ENCODE measurements at places on chromosomes 6 and 20. TPM values are rescaled to one million over a fixed set of nuclear protein-coding genes. Genes with fewer than 3 reads are reported as not detected.

- DNase-seq = peak; percentile 92
These were observed 3.7 kb downstream of the AK9 start for GRCh38 chr6:109687271-109687761.

DNA sequence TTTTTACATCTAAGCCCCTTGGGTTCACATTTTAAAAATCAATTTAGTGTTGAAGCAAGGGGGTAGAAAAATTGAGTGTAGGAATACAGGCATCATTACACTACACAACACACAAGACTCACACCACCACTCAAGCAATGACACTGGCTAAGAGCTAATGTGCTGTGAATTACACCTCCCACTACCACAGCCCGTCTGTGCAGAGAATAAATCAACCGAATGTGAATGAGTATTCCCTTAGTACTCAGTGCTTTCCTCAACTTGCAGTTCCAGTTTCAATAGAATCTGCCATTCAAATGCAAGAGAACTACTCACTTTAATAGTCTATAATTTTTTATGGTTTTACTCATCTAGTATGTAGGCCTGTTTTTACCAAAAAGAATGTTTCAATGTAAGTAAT is 114.4 kb downstream of the PDSS2 start:
- DNase-seq = no peak

HSPA1B gene
- 117 TPM for total RNA-seq

- no peak for DNase-seq
These were observed 14.0 kb downstream of the CASS4 start for GRCh38 chr20:56426026-56426425.

DNA sequence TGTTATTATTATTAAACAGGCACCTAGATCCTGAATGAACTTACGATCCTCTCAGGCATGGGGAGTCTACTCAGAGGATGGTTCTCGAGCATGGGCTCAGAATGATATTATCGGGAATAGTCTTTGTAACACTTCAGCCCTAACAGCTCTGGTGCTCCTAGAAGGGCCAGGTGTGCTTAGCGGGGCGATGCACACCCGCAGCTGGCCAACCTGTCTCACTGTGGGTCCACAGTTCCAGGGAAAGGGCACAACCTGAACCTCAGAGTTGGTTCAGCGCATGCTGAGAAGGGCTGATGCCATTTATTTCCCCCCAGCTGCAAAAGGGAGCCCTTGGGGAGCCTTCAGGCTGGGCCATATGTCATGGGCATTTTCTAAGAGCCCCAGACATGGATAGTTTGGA is 26.2 kb downstream of the RRAGD start:
- no peak for DNase-seq

- DNase-seq = no peak
These were observed 71.9 kb downstream of the KIF16B start for GRCh38 chr20:16501301-16501700.

DNA sequence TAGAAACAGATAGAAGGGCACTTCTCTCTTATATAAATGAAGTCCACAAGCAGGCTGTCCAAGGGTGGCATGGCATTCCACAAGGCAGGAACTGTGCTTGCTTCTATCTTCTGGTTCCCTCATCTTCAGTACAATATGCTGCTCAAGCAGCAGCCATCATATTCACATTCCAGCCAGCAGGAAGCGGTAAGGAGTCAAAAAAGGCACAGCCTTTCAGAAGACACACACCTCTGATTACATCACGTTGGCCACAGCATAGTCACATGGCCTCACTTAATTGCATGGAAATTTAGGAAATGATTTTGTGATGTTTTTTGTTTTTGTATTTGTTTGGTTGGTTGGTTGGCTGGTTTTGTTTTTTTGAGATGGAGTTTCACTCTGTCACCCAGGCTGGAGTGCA is 19.0 kb downstream of the REM1 start:
- DNase-seq = peak; percentile 11

RIPOR2 gene
- total RNA-seq = not detected

DNA sequence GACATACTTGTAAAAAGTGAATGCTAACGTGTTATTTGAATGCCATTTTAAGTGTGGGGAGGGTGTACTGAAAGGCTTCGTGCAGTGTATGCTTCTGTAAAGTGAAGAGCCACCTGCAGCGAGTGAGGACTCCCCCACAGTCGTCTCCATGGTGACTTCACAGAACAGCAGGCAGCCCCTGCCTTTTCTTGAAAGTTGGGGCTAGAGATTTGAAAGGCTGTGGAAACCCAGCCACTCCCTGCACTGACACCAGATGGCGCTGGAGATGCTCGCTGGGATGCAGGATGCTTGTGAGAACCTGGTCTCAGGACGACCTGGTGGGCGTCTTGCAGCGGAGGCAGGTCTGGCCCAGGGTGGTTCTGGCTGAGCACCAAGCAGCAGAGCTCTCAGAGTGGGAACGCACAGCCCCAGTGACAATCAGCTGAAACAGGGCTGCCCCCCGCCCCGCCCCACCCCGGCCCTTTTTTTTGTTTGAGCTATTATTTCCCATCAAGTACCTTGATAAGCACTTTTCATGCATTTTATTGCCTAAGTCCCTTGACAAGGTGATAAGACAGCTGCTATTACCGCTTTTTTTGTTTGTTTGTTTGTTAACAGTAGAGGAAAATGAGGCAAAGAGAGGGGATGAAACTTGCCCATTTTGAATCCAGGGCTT is 150.3 kb downstream of the SYCP2 start:
- DNase-seq = peak; percentile 25

DNA sequence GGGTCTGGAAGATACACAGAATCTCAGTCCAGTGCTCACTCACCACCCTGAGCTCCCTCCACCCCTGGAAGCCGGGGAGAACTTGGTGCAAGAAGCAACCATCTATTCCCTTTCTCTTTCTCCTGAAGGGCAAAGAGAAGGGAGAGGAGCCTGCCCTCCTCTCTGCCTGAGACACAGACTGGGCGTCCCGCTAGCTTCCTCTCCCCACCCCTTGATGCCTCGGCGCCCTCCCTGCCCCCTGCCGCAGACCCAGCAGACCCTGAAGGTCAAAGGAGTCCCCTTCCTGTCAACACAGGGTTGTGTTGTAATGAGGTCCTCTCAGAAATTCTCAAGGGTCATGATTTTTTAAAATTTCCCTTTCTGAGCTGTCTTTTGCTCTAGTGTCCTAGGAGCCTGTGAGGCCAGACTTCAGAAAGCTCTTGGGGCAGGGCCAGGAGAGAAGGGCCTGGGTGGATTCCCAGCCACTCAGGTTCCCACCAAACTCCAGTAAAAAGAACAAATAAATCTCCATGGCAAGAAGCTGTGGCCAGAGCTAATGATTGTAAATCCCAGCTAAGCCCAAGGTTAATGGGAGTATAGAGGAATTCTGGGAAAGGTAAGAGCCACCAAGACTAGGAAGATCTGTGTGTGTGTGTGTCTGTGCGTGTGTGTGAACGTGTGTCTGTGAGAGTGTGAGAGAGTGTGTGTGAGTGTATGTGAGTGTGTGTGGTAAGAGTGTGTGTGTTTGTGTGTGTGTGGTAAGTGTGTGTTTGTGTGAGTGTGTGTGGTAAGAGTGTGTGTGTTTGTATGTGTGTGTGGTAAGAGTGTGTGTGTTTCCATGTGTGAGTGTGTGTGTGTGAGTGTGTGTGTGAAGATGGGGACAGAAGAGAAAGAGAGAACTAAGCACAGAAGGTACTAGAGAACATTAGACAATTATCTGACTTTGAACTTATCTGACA is 1.1 kb upstream of the JPH2 start:
- DNase-seq = no peak

PPDPF gene
- 181 TPM for total RNA-seq

DNA sequence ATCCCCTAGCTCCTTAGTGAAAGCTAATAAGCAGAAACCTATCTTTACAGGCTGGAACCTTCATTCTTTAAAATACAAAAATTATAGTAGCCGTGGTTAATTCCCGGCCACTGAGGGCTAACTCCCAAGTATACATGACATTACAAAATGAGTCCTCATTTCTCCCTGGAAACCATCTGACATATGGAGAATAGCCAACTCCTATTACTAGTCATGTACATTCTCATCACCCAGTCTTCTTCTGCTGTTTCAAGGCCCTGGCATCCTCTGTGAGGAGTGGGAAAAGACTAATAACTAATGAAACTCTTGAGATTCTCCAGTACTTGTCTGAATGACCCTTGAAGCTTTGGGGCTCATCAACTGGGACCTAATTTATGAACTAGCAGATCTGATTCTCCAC is 30.2 kb downstream of the CSNK2A1 start:
- no peak for DNase-seq

DNA sequence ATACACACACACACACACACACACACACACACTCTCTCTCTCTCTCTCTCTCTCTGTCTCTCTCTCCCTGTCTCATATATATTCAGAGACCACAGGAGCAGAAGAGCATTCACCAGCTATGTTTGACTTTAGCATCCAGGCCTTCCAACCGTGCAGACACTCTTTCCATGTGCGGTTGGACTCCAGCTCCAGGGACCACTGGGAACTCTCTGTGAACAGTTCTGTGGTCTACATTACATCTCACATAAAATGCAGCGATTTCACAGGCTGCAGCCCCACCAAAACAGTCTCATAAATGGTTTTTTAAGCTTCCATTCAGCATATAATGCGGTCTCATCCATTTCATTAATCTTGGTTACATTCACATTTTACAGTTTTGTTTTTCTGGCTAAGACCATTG is 508.4 kb upstream of the SULF2 start:
- DNase-seq = no peak

- DNase-seq = peak; percentile 26
These were observed 109.1 kb upstream of the PLEKHG1 start for GRCh38 chr6:150490586-150490985.

KIAA0408 gene
- not detected for total RNA-seq

SMOC2 gene
- total RNA-seq = 0.32 TPM

GRCh38 chr6:71246596-71246995 is 42.0 kb upstream of the OGFRL1 start:
- DNase-seq = no peak

- no peak for DNase-seq
These were observed 621 bp downstream of the GPR63 start for GRCh38 chr6:96836631-96837080.

GRCh38 chr6:38509713-38510112 is 130.0 kb downstream of the BTBD9 start:
- peak; percentile 75 for DNase-seq

DNA sequence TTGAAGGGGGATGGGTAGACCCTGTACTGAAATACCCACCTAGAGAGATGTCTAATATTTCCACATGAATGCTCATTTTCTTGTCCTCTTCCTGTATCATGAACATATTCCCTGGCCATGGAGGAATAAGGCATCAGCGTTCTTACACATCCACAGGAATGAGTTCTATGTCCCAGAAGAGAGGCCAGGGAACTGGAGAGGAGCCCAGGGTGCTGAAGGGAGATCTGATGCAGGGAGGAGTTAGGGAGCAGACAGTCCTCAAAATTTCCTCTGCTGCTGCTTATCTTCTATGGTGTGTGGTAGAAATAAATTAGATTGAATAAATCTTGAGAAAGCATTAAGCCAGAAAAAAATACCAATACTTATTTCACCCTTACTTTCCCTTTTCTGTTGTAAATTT is 295.0 kb downstream of the KCNQ5 start:
- DNase-seq = no peak

DXO gene
- 19.3 TPM for total RNA-seq

DNA sequence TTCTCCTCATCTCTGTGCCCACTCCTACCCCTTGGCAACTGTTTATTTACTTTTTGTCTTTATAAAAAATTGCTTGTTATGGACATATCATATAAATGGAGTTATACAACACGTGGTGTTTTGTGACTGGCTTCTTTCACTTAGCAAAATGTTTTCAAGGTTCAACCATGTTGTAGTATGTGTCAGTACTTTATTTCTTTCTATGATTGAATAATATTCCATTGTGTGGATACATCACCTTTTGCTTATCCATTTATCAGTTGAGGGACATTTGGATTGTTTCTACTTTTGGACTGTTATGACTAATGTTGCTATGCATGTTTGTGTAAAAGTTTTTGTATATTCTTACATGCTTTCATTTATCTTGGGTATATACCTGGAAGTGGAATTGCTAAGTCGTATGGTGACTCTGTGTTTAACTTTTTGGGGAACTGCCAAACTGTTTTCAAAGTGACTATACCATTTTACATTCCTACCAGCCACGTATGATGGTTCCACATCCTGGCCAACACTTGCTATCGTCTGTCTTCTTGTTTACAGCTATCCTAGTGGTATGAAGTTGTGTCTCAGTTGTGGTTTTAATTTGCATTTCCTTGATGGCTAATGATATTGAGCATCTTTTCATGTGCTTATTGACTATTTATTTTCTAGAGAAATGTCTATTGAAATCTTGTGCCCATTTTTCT is 84.4 kb downstream of the SLX4IP start:
- peak; percentile 90 for DNase-seq

SPATS1 gene
- total RNA-seq = not detected

FERMT1 gene
- 276 TPM for total RNA-seq

SLC17A1 gene
- not detected for total RNA-seq

GRM1 gene
- not detected for total RNA-seq

Measured in foreskin keratinocyte (primary cell).